ENCODE measurements at places on chromosomes 1 and 21.
A peak's percentile ranks its signal among the peaks of the same experiment; 100 is the strongest.

DNA sequence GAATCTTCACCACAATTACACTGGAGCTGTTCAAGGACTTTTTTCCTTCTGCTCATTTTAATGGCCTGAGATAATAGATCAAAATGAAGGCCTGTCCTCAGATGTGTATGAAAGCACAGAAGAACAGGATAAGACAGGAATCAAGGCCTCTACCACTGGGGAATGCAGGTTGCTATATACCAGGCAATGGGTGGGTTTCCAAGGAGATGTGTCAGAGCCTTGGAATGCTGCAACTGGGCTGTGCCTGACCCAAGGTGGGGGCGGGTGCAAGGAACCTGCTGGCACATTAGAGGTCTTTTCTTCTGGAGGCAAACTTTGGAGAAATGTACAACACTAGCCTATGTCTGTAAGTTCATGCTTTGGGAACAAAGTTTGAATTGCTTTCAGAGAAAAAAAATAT, 21.7 kb upstream of the LAMC2 start:
- H3K4me3 ChIP-seq: no peak overlapping the region
- DNase-seq: no peak

GRCh38 chr1:224080115-224080774, 33.7 kb upstream of the FBXO28 start:
- no peaks in the 10 kb centered on the region for H3K4me1 ChIP-seq
- H3K27me3 ChIP-seq: peaks cover 47% of the 10 kb centered on the region
- no peak overlapping the region for H3K4me3 ChIP-seq
- peaks cover 3% of the 10 kb centered on the region for H3K36me3 ChIP-seq
- DNase-seq: no peak
- H3K27ac ChIP-seq: no peak overlapping the region

GRCh38 chr1:229885568-229886495, 181.2 kb upstream of the GALNT2 start:
- no peaks in the 10 kb centered on the region for H3K4me1 ChIP-seq
- H3K4me3 ChIP-seq: no peak overlapping the region
- no peaks in the 10 kb centered on the region for H3K36me3 ChIP-seq
- no peak for DNase-seq
- peaks cover 59% of the 10 kb centered on the region for H3K27me3 ChIP-seq

DNA sequence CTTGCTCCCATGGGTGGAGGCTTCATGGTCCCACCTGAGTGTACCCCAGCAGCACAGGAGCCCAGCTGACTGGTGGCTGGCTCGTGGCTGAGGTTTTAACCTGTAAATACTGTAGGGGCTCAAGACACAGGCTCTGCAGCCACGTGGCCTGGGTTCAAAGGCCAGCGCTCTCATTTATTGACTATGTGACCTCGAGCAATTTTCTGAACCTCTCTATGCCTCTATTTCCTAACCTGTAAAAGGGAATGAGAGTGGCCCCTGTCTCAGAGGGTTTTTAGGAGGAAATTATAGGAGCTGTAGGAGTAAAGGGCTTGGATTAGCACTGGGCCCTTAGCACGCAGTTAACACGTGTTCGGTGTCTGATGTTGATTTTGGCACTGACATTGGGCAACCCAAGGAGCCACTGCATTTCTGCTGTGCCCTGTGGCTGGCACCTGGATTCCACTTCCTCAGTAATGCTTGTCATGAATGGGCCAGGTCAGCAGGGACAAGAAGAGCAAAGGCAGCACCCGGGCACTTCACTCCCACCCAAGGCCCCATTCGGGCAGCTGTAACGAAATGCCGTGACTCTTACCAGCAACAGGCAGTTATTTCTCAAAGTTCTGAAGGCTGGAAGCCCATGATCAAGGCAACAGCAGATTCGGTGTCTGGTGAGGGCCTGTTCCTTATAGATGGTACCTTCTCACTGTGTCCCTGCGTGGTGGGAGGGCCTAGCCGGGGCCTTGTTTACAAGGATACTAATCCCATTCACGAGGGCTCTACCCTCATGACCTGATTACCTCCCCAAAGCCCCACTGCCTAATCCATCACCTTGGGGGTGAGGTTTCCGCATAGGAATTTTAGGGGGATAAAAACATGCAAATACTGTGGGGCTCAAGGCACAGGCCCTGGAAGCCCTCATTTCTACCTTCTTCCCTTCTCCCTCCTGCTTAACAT, 25.2 kb downstream of the ARHGEF10L start:
- H3K27me3 ChIP-seq: peaks cover 26% of the 10 kb centered on the region
- no peak overlapping the region for H3K4me3 ChIP-seq
- no peak overlapping the region for H3K27ac ChIP-seq
- no peak for DNase-seq
- H3K4me1 ChIP-seq: no peaks in the 10 kb centered on the region
- peaks cover 2% of the 10 kb centered on the region for H3K36me3 ChIP-seq

GRCh38 chr1:34164771-34165391, at the start of gene CSMD2:
CSMD2 (minus strand) TSS chr1:34165230; CDS start chr1:34165097, 133 bp downstream.
- H3K27ac ChIP-seq: no peak within 1 kb of the TSS
- DNase-seq: no peak
- peaks cover 5% of the 10 kb centered on the region for H3K4me1 ChIP-seq
- peak within 1 kb of the TSS; percentile 1 for H3K4me3 ChIP-seq

- no peaks in the 10 kb centered on the region for H3K27me3 ChIP-seq
- no peaks in the 10 kb centered on the region for H3K36me3 ChIP-seq
Observed at GRCh38 chr1:7648761-7649384, 122.2 kb upstream of the VAMP3 start.

DNA sequence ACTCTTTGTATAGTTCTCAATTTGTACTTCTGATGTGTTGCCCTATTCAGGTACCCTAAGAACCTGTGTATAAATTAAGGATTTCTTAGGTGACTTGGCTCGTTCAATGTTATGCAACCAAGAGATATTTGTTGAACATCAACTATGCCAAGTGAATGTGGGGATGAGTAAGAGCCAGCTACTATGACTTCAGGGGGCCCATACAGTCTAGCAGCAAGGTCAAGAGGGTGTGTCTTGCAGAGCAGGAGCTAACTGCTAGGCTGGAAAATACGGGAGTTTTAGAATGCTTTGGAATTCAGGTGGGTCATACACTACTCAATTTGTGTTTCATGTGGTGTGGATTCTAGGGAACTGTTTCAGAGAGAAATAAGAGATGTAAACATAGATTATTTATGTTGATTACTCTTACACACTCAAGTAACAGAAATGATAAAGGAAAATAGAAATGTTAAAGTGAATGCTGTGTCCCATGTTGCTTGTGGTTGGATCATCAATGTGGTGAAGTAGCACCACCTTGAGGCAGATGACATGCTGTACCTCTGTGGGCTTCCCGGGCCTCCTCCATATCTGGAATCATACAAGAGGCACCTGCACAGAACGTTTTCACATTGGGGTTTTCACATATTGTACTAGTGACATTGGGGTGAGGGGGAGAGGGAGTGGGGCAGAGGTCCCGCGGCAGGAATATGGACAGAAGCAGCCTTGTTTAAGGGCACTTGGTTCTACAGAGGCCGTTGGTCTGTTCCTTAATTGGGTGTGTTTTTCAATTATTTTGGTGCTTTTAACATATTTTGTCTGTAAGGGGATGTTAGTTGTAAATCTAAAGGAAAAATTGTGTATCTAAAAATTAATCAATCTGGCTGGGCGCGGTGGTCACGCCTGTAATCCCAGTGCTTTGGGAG, 12.4 kb downstream of the ARPC5 start:
- peak overlapping the region; percentile 48 for H3K27ac ChIP-seq
- peaks cover 23% of the 10 kb centered on the region for H3K4me1 ChIP-seq
- H3K4me3 ChIP-seq: no peak overlapping the region
- H3K27me3 ChIP-seq: no peaks in the 10 kb centered on the region

All from central memory CD8-positive, alpha-beta T cell (primary cell).